KG1 (cell line): ENCODE measurements at places on chromosomes 16 and 17.
A peak's percentile ranks its signal among the peaks of the same experiment; 100 is the strongest.

- DNase-seq, result no peak
These were observed 1029.6 kb downstream of the CDH11 start for GRCh38 chr16:64092271-64092670.

DNA sequence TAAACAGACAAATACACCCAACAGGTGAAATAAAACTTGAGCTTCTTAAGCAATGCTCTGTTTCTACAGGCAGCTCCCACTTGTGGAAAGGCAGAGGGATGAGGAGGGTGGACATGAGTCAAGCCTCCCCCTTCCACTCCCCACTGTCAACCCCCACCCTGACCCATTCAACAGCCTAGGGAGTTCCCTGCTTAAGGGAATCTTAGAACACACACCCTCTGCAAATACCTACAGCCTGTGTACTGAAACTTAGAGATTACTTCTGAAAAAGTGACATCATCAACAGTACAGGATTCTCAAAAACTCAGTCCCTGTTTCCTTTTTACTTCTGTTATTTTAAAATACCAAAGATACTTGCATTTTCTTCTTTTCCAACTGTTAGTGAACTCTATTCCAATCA is 345.4 kb downstream of the SOX9 start:
- DNase-seq, result no peak

GRCh38 chr17:46818316-46818928 is at the start of gene WNT3:
Gene WNT3, minus strand, starts transcription at chr17:46818692. Its CDS starts 95 bp downstream, at chr17:46818597.
- DNase-seq, result no peak

DNA sequence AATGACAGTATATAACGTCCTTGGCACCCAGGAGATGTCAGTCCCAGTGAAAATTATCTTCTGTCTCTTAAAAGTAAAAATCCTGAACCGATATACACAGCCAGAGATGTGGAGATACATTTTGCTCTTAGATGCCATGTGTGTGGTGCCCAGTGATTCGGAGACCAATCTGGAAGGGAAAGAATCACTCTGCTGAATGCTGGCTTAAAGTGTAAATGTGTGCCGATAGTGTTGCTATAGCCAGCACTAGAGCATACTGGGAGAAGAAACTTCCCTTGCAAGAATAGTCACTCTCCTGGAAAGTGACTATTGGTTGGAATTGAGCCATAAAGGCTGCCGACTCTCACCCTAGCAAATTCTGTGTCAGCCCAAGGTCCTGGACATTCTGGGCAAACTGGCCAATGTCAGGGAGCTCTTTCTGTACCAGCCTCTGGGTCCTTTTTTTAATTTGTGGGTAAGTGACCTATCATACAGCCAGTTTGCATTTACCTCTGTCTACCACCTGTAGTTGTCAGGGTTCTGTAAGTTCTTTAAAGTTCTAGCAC is 44.2 kb upstream of the HNF1B start:
- no peak for DNase-seq

GRCh38 chr17:2136241-2136640 is 81.3 kb downstream of the HIC1 start:
- DNase-seq, result no peak

DNA sequence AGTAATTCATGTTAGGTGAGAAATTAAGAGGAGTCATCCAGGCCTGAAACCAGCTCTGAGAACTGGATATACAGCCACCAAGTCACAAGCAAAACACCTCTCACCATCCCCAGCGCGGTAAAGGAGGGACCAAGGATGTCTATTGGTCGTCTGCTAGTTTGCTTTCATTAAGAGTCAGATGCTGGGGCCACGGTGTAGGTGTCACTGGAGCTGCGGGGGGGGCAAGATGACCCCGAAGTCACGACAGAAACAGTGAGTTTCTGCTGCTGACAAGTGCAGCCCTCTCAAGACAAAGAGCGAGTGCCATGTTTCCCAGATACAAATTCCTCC is 790 bp downstream of the NCBP3 start:
- no peak for DNase-seq

DNA sequence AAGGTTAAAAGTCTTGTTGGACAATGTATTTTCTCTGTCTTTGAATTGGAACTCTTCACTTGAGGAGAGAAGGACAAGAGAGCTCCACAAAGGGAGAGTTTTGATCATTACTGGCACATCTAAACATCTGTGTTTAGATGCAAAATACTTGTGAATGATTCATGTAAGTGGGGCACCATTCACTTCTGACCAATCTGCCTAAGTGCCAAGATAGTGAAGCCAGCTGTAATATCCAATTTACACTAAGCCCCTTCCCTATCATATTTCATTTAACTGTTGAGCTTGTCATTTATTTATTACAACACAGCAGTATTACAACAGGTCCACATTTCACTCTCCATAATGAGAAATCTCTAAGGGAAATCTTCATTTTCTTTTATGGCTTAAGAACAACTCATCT is 832.3 kb upstream of the GOT2 start:
- no peak for DNase-seq

DNA sequence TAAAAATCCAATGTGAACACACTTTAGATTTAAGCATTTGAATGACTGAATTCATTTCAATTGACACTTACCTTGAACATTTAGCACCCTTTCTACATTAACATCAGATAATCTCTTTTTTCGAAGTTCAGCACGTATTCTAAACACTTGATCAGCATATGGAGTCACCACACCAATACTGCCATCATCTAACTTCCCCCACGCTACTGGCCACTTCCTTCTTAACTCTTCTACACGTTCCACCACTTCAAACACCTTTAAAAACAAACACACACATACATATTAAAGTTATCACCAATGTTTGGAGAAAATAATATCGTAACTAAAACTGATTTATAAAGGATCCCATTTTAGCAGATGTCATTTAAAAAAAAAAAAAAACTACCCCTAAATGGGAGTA is 93.5 kb downstream of the CACNG1 start:
- DNase-seq, result no peak

GRCh38 chr17:46023783-46024388 is 24.8 kb downstream of the STH start:
- DNase-seq, result no peak

- no peak for DNase-seq
These were observed 9.9 kb downstream of the XYLT2 start for GRCh38 chr17:50355701-50356341.

- DNase-seq, result no peak
These were observed at the start of gene MT1F for GRCh38 chr16:56657555-56658326. Gene MT1F, plus strand, starts transcription at chr16:56657959. Its CDS starts 100 bp downstream, at chr16:56658059.

- DNase-seq, result no peak
These were observed 373.7 kb downstream of the SNX29 start for GRCh38 chr16:12349936-12350850.

DNA sequence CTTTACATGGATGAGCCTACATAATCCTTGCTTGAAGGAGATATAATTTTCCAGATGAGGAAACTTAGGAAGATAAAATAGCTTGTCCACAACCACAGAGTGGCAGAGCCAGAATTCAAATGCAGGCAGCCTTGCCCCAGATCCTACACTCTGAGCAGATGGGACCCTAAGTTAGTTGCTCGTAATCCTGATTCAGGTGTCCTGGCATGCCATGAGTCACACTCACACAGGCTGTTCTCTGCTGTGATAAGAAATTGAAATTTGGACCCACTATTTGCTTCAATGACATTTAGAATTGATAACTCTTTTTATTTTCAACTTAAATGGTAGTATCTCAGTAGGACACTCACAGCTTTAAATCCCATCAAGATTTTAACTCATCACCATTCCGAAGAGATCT is 150.7 kb upstream of the CACNG5 start:
- no peak for DNase-seq

GRCh38 chr17:44738214-44738906 is 20.4 kb upstream of the ADAM11 start:
- no peak for DNase-seq

- DNase-seq, result no peak
These were observed 7.9 kb upstream of the SOST start for GRCh38 chr17:43766413-43767052.

GRCh38 chr17:32970281-32970680 is 21.4 kb upstream of the SPACA3 start:
- no peak for DNase-seq

GRCh38 chr16:568401-569258 is 1.1 kb upstream of the PIGQ start:
- no peak for DNase-seq

- no peak for DNase-seq
These were observed 10.8 kb upstream of the ASB16 start for GRCh38 chr17:44159519-44160210.

GRCh38 chr16:79165506-79165905 is 435.0 kb downstream of the MAF start:
- DNase-seq, result no peak

DNA sequence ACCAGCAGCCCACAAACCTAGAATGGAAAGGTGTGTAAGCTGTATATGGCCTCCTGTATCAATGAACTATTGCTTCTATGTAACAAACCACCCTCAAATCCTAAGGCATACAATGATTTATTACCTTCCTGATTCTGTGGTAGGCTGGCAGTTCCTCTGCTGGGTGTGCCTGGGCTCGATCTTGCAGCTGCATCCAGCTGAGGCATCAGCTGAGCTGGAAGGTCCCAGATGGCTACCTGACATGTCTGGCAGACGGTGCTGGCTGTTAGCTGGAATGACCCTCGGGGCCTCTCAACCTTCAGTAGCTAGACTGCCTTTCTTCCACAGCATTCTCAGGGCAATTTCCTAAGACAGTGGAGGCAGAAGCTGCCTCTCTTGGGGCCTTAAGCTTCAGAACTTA is 152.7 kb downstream of the RAB11FIP4 start:
- DNase-seq, result peak; percentile 19

GRCh38 chr17:74177018-74177450 is 26.4 kb upstream of the RPL38 start:
- DNase-seq, result no peak

- DNase-seq, result no peak
These were observed 194.7 kb upstream of the KIF2B start for GRCh38 chr17:53628011-53628410.

- DNase-seq, result no peak
These were observed 86.4 kb downstream of the NOG start for GRCh38 chr17:56679777-56680422.

DNA sequence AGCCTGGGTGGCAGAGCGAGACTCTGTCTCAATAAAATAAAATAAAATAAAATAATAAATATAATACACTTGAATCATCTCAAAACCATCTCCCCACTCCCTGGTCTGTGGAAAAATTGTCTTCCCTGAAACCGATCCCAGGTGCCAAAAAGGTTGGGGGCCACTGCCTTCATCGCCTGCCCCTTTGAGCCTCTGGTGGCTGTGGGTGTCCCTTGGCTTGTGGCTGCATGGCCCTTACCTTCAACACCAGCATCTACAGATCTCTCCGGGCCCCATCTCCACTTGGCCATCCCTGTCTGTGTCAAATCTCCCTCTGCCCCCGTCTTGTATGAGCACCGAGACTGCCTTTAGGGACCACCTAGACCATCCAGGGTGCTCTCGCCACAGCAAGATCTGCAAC is 177.3 kb downstream of the SEC14L1 start:
- DNase-seq, result no peak

GRCh38 chr17:76152591-76152990 is 11.5 kb upstream of the FOXJ1 start:
- no peak for DNase-seq

- no peak for DNase-seq
These were observed 33.0 kb upstream of the PMP22 start for GRCh38 chr17:15298176-15298575.

DNA sequence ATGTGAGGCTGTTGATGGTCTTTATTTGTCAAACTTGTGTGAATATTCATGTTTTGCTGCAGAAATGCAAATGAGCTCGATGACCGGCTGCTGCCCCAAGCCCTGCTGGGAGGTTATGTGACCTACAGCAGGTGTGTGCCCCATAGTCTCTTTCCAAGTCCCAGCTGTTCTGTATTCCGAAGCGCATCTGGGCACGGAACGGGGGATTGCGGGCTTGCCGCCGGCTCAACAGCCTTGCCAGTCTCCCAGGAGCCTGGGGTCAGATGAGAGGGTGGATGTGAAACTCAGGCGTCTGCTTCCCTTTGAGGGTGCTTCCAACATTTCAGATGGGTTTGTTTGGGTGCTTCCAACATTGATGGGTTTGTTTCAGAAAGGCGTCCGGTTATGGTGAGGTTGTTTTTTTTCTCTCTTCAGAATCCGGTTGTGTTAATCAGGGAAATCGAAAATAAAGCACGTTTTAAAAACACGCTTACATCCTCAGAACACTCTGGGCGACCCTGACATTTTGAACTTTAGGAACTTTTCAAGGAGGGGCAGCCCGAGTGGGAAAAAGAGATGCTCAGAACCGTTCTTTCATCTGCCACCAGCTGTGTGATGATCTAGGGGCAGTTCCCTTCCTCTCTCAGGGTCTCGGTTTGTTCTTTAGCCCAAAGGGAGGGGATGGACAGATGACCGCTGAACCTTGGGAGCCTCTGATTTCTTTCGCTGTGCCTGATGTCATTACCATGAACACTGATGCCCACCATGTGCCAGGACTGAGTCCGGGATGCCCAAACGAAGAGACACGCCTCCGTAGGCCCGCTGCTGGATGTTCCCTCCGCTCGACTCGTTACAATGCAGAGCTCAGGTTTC is 47.8 kb upstream of the AMZ2 start:
- DNase-seq, result peak; percentile 35

DNA sequence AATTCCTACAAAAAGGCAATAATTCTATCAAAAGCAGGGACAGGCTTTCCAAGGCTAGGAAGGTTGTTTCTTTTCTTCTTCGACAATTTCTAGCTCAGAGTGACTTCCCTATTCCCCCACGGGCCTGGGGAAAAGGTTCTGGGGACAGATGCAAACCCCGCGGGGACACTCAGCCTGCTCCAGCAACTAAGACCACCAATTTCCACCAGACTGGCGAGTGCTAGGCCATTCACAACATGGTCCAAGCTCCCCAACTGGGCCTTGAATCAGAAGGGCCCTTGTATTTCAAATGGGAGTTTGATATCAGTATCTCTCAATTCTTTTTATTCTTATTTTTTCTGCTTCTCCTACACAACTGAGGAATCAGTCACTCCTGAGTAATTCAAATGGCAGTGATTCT is 86.7 kb downstream of the USP31 start:
- no peak for DNase-seq

DNA sequence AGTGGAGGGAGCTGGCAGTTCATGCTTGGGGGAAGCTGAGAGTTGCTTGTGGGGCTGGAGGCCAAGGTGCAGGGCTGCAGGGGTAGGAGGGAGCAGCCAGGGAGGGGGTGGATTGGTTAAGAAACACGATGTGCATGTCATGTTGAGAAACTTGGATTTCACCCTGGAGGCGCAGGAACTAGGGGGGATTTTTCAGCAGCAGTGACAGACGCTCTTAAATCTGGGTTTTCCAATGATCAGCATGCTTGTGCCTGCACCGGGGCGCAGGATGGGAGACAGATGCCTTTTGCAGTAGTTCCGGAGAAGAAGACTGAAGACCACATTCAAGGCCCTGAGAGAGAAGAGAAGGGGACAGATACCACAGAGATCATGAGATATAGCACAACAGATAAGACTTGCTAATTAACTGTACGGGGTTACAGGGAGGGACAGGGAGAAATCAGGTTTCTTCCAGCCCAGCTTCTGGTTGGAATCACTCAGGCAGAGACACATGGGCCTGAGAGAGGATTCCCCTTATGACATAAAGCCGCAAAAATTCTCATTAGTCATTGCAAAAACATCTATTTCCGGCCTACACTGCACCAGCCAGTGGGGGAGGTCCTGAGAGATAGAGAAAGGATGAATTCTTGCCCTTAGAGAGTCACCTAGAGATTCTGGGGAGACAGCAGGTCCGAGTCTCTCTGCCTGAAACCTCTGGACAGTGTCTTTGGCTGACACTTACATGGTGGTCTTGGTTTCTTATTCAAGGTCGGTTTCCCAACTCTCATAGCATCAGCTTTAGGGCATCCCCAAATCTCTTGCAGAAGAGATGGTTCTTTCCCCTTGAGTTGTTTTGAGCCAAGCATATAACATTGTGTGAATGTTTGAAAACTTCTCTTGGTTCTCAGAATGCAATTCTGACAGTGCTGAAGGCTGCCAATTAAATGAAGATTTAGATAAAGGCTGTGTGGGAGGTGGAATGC is 27.1 kb downstream of the CDH13 start:
- DNase-seq, result peak; percentile 17
